Effector memory CD4-positive, alpha-beta T cell (primary cell): ENCODE measurements at places on chromosomes 13 and 19.

GRCh38 chr19:41355802-41356201, 2.1 kb upstream of the TGFB1 start:
- no peak for DNase-seq

GRCh38 chr13:100674572-100674871, at the start of gene TMTC4:
Gene TMTC4 (minus strand): TSS chr13:100674795. CDS start chr13:100670362, 4,433 bp downstream.
- DNase-seq, result no peak

DNA sequence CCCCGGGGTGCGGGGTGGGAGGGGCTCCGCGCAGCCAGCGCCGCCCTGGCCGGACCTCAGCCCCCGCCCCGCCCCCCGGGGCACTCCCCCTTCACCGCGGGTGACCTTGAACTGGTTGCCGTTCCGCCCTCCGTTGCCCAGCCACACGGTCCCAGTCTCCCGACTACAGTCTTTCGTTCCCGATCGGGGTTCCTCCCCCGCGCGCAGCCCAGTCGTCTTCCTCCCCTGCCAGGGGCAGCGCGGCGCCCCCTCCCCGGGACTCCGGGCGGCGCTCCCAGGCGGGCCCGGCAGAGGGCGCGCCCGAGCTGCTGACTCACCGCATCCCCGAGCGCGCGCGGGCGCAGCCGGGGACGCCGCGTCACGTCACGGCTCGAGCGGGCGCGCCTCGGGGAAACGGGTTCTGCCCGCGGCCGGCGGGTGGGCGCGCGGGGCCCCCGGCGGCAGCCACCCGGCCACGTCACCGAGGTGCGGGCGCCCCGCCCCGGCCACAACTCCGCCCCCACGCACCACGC, 459 bp downstream of the MIDN start:
- DNase-seq, result peak; percentile 78

GRCh38 chr13:74533226-74533625, 399.0 kb upstream of the KLF12 start:
- DNase-seq, result no peak

GRCh38 chr13:45826731-45827130, 24.8 kb downstream of the SIAH3 start:
- DNase-seq, result no peak

DNA sequence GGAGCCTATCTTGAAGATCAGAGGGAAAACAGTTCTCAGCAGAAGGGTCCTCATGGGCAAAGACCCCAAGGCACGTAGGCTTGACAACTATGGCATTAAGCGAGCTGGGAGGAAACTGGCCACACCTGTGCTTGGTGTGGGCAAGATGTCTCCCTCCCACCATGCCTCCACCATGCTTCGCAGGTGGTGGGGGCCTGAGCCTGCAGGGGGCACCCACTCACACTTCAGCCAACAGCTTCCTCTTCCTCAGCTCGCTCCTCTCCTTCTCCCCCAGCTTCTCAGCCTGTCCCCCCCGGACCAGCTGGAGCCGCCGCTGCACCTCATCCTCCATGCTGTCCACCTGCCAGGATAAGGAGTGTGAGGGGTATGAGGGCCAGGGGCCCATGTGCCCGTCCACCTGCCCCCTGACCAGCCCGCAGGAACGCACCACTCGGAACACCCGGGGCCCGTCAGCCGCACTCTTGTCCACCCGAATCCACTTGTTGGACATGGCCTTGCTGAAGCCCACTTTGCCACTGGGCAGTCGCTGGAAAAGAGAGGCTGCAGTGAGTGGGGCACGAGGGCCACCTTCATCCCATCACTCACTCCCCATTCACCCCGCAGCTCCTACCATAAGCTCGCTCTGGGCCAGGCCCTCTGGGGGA, 3.4 kb downstream of the FARSA start:
- no peak for DNase-seq

DNA sequence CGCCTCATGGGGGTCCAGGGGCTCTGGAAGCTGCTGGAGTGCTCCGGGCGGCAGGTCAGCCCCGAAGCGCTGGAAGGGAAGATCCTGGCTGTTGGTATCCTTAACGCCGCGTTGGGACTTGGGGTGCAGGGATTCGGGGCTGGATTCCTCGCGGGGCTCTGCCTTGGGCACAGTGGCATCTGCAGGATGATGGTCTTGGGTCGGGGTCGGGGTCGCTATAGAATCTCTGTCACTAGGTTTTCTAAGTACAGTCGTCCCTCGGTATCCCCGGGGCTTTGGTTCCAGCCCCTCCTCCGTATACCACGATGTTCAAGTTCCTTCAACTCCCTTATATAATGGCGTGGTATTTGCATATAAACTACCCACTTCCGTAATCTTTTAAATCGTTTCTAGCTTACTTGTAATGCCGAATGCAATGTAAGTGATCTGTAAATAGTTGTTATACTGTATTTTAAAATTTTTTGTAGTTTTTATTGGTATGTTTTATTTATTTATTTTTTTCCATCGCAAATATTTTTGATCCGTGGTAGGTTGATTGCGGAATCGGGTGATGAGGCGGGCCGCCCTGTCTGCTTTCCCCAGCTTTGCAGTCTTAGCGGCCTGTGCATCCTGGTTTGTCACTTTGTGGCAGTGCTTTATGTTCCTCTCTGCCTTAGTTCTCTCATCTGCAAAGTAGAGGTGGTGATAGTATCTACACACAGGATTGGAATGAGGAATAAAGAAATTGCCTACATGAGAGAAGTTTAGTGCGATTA, 606 bp downstream of the ERCC5 start:
- DNase-seq, result peak; percentile 24

DNA sequence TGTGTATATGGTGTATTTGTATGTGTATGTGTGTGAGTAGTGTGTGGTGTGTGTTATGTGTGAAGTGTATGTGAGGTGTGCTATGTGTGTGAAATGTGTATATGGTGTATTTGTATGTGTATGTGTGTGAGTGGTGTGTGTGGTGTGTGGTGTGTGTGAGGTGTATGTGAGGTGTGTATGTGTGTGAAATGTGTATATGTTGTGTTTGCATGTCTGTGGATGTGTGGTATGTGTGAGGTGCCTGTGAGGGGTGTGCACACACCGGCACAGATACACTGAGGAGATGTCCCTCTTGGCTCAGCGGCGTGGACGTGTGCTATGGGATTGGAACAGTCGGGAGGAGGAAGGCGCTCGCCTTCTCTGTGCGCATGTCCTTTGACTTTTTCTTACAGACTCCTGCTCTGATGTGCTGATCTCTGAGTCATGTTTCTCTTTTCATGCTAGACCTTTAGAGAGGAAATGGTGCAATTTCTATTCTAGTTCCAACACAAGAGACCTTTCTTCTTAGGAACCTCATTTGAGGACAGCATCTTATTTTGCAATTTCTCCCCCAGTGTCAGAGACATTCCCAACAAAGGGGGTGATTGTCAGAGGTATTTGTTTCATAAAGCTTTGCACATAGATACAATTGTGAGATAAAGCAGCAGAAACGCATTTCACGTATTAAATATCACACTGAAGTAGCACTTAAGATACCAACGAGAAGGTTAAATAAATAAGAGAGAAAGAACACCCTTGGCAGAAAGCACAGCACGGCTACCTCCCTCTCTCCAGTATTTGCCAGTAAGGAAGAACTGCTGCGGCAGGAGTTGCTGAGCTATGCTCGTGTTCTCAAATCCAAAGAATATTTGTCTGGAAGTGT, 11.3 kb upstream of the TNFRSF19 start:
- DNase-seq, result no peak

DNA sequence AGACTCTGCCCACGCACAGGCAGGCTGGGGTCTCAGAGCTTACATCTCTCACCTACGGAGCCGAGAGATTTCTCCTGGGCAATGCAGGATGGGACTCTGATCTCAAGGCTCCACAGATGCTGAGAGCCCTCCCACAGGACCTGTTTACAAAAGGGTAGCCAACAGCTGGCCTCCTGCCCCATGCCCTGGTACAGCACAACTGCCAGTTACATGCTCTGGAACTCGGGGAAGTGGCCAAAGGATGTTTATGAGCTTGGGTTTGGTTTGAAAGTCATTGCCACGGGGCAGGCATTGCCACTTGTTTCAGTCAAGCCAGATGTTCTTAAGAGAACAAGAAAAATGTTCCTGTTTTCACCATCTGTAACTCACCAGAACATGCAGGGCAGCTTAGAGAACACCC, 3.5 kb downstream of the DHRS12 start:
- no peak for DNase-seq

- no peak for DNase-seq
Observed at GRCh38 chr19:33376423-33376822, 2.9 kb downstream of the CEBPG start.

DNA sequence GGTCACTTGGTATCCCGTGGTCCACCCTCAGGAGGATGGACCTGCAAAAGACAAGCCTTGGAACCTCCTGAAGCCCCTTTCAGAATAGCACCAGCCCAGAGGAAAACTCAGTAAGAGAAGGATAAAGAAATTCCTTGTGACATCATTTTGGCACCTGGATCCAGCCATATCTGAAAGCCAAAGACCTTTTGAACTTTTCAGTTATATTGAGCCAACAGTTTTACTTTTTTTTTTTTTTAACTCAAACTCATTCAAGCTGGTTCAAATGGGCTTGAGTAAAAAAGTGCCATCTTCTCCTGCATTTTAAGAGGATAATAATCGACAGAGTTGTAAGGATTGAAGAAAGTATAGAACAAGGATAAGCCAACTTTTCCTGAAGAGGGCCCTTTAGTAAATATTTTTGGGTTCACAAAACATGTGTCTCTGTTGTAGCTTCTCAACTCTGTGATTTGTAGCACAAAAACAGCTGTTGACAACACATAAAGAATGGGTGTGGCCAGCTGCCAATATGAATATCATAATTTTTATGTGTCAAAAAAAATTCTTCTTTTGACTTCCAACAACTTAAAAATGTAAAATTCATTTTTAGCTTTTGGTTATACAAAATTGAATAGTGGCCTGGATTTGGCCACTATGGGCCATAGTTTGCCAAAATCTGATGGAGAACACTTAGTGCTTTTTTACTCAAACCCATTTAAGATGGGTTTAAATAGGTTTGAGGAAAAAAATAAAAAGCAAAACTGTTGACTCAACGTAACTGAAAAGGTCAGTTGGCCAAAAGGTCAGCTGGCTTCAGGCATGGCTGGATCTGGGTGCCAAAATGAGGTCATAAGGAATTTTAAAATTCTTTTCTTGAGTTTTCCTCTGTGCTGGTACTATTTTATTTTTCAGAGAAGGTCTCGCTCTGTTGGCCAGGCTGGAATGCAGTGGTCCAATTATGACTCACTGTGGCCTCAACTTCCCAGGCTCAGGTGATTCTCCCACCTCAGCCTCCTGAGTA, 50.7 kb downstream of the ACSBG2 start:
- DNase-seq, result no peak

DNA sequence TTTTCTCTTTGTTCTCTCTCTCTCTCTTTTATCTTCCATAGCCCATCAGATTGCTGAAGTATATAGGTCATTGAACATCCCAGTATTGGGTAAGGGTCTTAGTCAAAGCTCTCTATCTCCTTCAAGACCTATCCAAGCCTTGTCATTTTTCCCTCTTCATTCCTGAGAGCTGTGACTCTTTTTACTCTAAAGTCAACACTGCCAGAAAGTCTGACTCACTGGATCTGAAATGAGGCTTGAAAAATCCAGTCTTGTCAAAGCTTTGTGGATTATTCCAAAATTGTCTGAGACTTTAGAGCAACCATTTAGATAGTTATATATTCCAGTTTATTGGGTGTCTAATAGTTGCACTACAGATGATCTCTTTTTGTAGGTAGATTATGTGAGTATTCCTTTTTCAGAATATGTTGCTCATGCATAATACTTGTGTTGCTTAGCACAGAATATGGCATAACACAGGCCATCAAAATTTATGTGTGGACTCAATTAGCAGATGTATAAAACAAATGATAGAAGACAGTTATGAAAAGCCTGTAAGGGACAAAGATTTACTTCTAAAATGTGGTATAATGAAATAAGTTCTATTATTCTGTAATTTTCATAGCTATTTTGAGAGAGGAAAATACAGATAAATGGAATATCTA, 389.3 kb upstream of the PCDH9 start:
- DNase-seq, result no peak

DNA sequence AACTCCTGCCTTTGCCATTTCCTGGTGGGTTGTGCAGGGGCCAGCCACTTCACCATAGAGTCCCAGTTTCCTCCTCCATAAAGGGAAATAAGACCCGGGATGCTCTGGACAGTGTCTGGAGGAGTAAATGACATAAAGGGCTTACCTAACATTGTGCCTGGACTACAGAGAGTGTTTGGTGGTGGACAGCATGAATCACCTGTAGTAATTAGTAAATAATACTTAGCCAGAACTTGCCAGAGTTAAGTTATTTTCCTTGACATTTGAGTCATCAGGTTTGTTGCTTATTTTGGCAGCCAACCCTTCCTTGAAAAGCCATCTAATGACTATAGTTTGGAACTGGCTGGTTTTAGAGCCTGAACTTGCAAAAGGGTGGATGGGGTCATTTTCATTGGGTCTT, 159.2 kb downstream of the SLC7A1 start:
- DNase-seq, result no peak

GRCh38 chr13:33544308-33544707, 258.8 kb upstream of the STARD13 start:
- DNase-seq, result no peak

DNA sequence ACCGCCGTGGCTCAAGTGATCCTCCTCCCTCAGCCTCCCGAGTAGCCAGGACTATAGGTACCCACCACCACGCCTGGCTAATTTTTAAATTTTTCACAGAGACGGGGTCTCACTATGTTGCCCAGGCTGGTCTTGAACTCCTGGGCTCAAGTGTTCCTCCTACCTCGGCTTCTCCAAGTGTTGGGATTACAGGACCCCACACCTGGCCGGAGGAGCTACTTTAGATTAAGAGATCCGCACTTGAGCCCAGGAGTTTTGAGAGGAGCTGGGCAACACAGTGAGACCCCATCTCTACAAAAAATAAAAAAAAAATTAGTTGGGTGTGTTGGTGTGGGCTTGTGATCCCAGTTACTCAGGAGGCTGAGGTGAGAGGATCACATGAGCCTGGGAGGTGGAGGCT, 9.0 kb upstream of the ZNF460 start:
- DNase-seq, result no peak

GRCh38 chr13:20988909-20989655, 72.3 kb downstream of the LATS2 start:
- no peak for DNase-seq

- no peak for DNase-seq
Observed at GRCh38 chr19:35546532-35546931, 1.1 kb downstream of the TMEM147 start.

GRCh38 chr19:14080887-14081796, 4.4 kb downstream of the C19orf67 start:
- peak; percentile 99 for DNase-seq

DNA sequence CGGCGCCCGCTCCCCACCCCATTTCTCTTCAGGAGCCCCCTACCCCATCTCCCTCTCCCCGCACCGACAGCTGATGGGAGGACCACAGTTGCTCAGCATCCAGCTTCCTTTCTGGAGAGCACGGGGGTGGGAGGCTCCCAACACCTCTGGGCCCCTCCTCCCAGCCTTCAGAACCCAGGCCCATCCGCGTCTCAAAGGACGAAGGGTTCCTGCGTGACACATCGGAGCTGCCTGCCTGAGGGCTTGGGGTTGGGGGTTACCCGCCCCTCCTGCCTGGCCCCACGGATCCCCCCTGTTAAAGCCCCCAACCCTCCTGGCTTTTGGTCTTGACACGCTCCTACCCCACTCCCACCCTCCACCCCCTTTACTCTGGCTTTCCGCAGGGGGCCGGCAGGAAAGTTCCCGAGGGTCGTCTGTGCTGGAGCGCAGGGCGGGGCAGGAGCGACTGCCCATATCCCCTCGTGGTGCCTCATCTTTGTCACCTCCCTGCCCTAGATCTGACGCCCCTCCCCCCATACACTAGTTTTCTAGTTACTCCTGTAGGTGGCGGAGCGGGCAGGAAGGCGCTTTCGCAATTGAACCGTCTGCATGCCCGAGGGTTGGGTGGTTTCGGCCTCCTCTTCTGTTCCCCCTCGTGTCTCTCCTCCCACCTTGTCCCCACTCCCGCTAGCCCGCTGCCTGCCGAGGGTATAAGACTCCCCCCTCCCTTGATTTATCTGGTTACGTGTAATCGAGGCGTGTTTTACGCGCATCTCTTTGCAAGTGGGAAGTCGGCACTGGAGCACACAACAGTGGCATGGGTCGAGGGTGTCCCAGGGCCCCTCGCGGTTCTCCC, 924 bp downstream of the TRAPPC5 start:
- DNase-seq, result peak; percentile 75
